NCI-H2171 (cell line): ENCODE measurements at places on chromosomes 3 and 15.

DNA sequence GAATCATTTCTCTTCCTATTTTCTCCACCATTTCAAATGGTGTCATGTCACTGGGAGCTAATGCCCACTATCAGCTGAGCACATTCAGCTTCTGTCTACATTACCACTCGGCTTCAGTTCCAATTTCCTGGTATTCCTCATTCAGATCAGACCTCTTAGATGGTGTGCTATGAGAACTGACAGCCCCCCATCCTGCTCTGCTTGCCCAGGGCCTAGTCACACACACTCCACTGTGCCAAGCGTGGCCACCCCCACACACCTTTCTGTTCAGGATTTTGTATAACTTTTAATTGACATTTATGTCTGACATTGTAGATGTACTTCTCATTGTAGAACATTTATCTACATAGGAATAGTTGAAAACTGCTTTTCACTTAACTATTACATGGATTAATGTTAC lies 146.8 kb downstream of the CDIN1 start:
- DNase-seq = no peak

DNA sequence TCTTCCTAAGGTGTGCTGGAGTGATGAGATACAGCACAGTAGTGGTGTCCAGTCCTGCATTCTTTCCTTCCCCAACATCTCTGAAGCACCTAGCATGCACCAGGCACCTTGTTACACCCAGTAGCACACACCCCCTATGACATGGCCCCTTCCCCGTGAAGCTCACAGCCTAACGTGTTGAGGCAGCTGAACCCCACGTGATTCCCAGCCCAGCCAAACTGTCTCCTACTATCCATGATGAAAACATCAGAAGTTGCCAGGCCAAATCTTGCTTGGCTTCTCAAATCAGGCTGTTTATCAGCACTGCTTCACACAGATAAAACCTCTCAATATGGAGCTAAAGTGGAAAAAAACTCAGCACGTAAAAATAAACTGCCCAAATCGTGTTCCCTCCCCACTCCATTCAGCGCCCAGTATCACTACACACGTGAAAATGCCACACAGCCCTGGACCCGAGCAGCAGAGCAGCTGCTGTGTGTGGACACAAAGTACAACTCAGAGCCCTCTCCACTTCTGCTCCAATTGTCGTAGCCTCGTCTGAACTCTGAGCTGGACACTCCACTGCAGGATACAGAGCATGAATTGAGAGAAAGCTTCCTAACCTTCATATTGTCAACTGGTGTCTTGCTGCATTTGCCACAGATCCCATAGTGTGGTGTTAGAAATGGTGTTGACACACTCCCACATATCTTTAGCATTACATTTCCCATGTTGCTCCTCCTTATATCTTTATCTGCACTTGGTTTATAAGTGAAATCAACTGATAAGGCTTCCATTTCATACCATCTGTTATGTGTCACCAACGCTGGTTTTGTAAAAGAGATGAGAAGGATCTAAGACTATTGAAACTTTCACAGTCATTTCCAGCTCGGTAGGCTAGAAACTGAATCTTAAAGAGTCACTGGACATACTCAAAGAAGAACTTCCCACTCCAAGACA lies 279.8 kb downstream of the RORA start:
- no peak for DNase-seq

DNA sequence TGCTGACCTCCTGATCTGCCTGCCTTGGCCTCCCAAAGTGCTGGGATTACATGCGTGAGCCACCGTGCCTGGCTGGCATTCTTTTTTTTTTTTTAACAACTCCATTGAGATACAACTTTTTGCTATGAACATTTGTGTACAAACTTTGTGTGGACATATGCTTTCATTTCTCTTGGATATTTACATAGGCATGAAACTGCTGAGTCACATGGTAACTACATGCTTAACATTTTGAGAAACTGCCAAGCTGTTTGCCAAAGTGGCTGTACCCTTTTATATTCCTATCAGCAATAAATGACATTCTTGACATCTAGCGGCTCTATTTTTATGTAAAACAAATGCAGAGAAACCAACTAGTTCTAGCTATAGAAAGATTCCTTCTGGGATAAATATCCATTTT lies 8.7 kb upstream of the YEATS2 start:
- DNase-seq = no peak

- no peak for DNase-seq
These were observed 32.2 kb downstream of the KAT2B start for GRCh38 chr3:20072422-20072821.

DNA sequence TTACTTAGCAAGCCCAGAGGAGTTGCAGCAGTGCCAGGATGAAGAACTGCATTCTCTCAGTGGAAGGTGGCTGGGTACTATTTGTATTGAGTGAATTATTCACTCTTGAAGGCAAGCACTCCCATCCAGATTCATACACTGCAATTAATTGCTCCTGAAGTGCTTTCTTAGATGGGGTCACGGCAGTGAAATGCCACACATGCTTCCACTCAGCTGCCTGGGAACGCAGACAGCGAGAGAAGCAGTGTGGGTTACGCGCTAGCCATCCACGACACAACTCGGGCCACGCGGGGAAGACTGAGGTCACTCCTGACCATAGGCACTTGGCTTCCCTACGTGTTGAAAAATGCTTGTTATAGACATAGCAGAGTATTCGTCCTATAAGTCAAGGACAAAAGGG lies 30.8 kb upstream of the LMCD1 start:
- DNase-seq = no peak

DNA sequence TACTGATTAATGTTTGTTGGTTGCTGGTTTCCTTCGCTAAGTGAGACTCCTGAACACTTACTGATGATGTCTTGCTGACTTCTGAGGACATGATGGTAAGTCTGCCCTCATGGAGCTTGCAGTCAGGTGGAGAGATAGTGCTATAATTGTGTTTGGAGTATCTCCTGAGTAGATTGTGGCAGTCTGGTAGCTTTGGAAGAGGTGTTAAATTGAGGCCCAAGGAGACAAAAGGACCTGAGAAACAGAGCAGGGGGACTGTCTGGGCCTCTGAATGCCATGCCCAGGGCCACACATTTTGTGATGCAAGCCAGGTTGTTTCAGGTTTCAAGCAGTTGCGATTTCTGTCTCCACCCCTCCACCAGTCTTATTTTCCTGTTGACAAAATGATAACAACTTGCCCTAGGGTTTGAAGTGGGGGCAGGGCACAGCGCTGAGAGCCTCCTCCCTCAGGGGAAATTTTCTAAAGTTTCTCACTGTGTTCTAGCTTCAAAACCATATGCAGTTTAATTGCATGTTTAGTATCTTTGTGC lies 16.7 kb downstream of the SMAD3 start:
- DNase-seq = no peak

- no peak for DNase-seq
These were observed 111.2 kb downstream of the IL12A start for GRCh38 chr3:160099834-160100233.

DNA sequence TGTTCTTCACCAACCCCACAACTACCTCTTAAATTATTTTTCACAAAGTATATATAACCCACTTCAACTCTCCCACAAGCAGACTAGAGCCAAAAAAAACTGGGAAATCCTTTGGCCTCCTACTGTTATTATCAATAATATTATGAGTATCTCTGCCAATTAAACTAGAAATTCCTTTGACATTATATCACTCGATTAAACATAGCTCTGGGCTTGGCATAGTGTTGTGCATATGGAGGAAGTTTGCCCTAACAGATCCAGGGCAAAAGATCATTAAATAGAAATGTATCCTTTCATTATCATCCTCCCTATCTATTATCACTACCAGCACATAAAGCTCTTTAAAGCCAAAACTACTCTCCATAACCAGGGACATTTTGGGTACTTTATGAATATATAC lies 74.9 kb downstream of the OSBPL10 start:
- DNase-seq = no peak

DNA sequence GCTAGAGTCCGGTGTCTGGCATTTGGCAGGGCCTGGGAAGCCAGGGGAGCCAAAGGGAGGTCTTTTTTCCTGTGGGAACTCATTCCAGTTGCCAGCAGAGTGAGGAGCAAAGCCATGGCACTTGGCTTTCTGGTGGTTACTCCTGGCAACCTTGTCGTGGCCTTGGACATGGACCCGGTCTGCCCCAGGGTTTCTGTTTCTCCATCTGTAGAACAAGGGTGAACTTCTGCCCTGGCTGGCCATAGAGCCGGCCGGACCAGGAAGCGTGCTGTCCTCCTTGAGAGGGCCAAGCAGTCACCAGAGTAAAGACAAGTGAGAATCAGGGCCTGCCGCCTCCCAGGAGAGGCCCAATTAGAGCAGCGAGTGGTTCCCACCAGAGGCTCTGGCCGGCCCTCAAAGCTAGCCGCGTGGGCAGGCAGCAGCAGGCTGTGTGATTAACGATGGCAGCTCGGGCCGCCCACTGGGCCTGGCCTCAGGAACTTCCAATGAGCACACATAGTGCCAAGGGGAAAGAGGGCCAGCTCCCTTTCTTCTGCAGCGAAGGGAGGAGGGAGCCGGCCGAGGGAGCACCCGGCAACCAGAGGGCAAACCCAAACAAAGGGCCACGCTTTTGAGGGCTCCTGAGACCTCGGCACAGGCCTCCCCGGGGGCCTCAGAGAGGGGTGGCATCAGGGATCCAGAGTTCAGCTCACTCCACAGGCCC lies 29.1 kb upstream of the ELP6 start:
- DNase-seq = no peak

DNA sequence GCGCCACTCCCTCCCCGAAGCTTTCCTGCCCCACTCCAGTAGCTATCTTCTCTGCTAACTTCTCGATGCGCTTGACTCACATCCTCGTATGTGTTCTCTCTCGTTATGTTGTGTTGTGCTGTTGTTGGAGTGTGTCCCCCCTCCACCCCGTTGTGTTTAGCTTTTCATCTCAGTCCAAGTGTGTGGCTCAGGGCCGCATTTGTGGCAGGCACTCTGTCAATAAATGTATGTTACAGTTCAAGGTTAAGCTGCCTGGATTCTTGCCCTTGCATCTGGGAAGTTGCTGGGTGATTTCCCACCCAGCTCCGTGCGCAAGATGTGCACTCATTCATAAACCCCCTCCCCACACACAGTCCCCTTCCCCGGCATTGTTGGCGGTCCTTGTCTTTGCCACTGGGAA lies 71.9 kb downstream of the PGPEP1L start:
- DNase-seq = no peak

GRCh38 chr3:45499529-45499928 lies 95.0 kb upstream of the LIMD1 start:
- no peak for DNase-seq

DNA sequence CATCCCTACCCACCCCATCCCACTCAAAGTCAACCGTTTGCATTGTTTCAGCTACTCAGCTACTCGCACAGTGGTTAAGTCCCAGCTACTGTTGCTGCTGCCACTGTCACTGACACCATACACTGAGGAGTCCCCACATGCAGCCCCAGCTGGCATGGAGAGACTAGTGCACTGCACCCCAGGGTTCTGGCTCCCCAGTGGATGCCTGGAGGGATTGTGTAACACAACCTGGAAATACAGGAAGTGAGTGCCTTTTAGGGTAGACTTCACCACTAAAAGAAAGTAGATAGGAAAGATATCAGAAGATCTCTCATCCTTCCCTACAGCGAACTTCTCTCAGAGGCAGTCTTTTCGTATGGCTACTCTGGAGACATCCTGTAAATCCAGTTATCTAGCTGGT lies 169.2 kb upstream of the STRIT1 start:
- no peak for DNase-seq

DNA sequence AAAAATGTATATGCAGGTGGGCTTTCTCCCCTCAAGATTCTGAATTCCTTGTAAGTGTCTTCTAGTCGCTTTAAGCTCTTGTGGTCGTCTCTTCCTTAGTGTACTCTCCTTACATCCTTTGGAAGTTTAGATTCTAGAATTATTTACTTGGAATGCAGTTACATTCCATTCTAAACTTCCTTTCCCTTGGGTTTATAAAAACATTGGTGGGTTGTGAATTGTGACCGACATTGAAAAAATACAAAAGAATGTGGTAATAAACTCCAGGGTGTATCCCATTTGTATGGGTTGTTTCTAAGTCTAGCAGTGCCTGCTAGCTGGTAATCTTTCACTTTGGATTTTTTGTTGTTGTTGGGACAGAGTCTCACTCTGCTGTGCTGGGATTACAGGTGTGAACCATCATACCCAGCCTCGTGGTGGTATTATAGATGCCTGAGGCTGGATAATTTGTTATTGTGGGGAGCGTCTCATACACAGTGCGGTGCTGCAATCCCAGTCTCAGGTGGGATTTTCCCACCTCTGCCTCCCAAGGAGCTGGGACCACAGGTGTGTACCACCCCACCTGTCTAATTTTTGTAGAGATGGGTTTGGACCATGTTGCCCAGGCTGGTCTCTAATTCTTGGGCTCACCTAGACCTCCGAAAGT lies 9.1 kb downstream of the CHD2 start:
- DNase-seq = no peak

DNA sequence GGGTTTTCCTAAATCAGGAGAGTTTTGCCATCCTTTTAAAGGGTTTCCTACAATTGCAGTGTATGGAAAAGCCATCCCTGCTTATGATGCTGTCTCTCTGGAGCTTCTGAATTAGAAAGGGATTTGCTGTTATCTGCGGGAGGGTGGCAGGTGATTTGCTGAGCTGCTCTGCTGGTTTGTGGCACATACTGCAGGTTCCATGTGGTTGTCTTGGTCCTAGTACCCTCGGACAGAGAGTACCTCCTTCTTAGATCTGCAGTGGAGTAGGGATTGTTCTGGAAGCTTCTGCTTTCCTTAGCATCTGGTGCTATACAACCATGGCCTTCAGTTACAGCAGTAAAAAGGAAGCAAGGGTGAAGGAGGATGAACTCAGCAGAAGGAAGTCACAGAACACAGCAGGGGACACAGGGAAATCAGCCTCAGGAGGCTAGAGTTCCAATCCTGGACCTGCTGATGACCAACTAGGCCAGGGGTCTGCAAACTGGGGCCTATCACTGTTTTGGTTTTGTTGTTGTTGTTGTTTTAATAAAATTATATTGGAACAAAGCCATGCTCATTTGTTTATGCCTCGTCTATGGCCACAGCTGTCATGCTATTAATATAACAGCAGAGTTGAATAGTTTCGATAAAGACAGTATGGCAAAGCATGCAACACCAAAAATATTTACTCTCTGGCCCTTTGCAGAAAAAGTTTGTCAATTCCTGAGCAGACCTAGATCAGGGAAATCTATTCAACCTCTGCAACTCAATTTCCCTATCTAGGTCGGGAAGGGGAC lies 39.5 kb downstream of the STARD5 start:
- no peak for DNase-seq

GRCh38 chr3:30253832-30254231 lies 352.6 kb upstream of the TGFBR2 start:
- no peak for DNase-seq

DNA sequence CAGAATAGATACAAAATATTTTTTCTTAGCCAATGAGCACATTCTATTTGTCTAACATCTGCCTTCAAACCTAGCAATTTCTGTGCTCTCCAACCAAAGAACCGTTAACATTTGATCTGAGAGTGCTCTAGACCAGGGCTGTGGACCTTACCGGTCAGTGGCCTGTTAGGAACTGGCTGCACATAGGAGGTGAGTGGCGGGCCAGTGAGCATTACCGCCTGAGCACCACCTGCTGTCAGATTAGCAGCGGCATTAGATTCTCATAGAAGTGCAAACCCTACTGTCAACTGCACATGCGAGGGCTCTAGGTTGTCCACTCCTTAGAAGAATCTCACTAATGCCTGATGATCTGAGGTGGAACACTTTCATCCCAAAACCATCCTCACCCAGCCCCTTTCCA lies 131.7 kb downstream of the CADM2 start:
- DNase-seq = no peak
